ENCODE measurements at places on chromosomes 12 and 14.

GRCh38 chr14:56219666-56220413 is 101.6 kb downstream of the PELI2 start:
- peak; percentile 63 for DNase-seq

- DNase-seq: no peak
Observed at GRCh38 chr12:32125455-32126084, 18.9 kb downstream of the BICD1 start.

GRCh38 chr12:48977290-48978281 is 536 bp upstream of the WNT1 start:
- peak; percentile 81 for DNase-seq

DNA sequence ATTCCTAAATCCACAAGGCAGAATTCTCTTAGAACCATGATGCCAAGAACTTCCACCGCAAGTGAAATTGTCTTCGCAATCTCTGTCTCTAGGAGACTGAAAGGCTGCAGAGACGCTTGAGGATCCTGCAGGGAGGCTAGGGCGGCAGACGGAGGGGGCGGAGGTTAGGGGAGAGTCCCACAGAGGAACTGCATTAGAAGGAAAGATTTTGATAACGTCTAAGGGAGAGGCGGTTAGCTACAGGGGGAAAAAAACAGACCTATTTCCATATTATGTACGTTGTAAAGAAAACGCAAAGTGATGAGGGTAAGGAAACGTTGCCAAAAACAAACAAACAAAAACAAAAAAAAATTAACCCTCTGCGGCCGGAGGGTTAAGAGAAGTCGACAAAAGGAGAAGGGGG is 595 bp downstream of the KLHL28 start:
- DNase-seq: peak; percentile 67

GRCh38 chr14:38038986-38039385 is 168.7 kb upstream of the SSTR1 start:
- no peak for DNase-seq

- DNase-seq: no peak
Observed at GRCh38 chr12:5987573-5987972, 42.5 kb upstream of the ANO2 start.

DNA sequence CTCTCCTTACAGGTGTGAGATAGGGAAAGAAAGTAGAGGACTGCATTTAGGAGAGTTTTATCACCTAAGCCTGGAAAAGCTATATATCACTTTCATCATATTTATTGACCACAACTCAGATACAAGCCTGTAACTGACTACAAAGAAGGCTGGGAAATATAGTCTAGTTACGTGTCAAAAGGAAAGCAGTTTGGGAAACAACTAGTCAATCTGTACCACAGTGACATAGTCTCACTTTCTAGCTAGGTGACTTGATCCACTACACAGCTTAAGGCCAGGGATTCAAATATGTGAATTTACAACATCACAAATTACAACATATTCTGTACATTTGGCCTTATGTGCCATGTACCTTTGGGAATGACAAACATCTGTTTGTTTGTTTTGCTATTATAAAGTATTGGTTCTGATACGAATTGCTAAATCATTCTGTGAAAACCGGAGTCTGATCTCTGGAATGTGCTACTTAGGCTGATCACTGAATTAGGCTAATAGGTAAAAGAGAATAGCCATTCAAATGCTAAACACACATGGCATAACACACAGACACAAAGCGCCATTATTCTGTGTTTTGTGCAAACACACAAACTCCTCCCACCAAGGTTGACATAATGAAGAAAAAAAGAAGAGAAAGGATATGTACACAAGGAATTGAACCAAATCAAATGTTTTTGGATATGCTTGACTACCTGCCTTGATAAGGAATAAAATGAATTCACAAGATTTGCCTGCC is 279.8 kb downstream of the DUSP6 start:
- no peak for DNase-seq

- peak; percentile 30 for DNase-seq
Observed at GRCh38 chr12:131101703-131102492, 148.2 kb downstream of the ADGRD1 start.

GRCh38 chr12:31507966-31508365 is 83.0 kb downstream of the DENND5B start:
- DNase-seq: no peak

DNA sequence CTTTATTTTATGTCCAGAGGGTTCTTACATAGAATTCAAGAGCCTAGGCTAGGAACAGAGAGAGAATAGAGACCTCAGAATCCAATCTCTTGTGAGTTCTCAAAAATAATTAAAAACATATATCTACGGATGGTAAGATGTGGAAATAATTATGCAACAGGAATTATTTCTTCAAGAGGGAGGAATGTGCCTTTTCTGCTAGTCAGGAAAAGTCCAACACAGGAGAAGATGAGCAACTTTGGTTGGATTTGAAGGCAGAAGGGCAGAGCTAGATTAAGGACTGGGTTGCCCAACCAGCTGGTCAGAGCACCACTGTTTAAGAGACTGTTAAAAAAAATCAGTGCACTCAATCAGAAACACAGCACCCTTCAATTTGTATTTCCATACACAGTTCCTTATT is 365.5 kb downstream of the ETNK1 start:
- no peak for DNase-seq

GRCh38 chr12:98635657-98636323 is 8.8 kb downstream of the IKBIP start:
- DNase-seq: no peak

DNA sequence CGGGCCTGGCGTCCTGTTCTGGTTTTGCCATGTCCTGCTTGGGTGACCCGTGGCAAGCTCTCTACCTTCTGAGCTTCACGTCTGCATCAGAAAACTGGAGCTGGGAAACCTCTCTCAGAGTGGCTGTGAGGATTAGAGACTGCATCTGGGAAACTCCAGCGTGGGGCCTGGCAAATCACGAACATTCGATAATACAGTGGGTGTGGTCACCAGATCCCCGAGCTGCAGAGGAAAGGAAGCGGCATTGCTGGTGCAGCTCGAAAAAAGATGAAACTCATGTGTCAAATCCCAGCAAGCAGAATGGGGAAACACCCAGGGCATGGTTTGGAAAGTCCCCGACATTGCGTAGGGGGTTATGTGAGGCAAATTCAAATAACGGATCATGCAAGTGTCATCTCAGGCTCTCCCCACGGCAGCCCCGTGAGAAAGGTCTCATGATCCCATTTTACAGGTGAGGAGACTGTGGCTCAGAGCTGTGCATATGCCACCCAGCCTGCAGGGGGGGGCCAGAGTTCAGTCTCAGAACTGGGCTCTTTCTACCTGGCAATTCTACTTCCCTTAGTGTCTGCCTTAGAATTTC is 98.1 kb upstream of the VRK1 start:
- no peak for DNase-seq

GRCh38 chr14:105280525-105280924 is 20.3 kb downstream of the BRF1 start:
- DNase-seq: no peak

- no peak for DNase-seq
Observed at GRCh38 chr12:110436231-110436630, 13.9 kb downstream of the ARPC3 start.

GRCh38 chr12:51663390-51663789 is 72.4 kb downstream of the SCN8A start:
- DNase-seq: no peak

DNA sequence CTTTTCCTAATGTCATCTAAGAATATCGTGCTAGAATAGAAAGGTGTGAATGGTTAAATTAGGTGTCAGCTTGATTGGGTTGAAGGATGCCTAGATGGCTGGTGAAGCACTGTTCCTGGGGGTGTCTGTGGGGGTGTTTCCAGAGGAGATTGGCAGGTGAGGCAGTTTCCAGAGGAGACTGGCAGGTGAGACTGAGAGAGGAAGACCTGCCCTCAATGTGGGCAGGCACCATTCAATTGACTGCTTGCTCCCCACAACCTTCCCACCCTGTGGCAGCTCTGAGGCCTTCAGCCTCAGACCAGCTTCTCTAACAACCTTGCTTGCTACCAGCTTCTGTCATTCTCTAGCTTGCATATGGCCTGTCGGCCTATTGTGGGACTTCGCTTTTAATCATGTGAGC is 9.2 kb downstream of the RNASE9 start:
- no peak for DNase-seq

DNA sequence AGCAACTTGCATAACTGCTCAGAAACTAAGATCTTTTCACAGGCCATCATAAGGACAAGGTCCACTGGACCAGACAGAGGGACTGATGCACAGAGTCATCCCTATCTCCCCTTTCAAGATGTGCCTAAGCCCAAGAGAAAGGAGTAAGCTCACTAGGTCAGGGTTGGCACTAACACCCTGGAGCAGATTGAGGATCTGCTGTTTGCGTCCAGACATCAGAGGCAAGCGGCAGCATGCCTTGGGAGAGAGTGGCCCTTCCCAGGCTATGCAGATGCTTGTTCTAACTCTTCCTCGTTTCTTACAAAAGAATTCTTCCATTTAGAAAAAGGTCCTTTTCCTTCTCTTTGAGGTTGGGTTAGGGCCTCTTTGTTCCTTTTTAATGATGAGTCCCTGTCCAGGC is 187.2 kb downstream of the KCNA5 start:
- DNase-seq: no peak

DNA sequence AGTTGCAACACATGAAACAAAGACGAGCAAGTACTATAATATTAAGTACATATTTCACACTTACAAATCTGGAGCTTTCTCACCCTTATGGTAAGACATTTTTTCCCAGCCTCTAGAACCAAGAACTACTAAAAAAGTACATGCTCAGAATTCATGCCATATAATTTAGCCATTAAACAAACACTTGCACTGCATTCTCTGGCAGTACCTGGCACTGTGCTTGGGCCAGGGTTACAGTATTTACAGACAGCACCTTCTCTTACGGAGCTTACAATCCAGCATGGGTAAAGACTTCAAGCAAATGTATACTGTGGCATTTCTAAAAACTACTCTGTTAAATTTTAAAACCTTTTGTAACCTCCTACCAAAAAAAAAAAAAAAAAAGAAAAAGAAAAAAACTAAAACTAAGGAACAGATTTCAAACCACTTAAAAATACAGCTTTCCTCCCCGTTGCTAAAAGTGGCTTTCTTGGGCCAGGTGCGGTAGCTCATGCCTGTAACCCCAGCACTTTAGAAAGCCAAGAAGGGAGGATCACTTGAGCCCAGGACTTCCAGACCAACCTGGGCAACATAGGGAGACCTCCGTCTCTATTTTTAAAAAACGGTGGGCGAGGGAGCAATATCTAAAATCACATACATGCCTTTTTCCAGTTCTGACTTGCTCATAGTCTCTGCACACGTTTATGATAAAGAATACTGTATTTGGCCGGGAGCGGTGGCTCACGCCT is 956 bp downstream of the GNPTAB start:
- peak; percentile 30 for DNase-seq

DNA sequence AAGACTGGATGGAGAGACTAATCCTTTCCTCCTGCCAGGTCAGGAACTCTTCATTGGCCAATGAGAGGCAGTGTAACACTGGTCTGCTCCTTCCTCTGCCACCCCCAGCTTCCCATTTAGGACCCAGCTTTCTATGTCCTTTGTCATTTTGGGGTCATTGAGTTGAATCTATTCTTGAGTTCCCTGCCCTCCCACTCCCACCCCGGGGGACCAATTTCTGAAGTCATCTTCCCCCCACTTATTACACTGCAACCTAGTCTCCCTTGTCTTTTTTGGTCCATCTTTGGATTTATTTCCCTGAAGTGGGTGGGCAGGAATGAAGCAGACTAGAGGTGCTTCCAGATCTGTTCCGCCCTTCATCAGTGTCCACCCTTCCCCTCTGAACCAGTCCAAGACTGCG is 7.6 kb upstream of the ITGA5 start:
- no peak for DNase-seq

- peak; percentile 84 for DNase-seq
Observed at GRCh38 chr12:78977304-78977867, 112.8 kb downstream of the SYT1 start.

DNA sequence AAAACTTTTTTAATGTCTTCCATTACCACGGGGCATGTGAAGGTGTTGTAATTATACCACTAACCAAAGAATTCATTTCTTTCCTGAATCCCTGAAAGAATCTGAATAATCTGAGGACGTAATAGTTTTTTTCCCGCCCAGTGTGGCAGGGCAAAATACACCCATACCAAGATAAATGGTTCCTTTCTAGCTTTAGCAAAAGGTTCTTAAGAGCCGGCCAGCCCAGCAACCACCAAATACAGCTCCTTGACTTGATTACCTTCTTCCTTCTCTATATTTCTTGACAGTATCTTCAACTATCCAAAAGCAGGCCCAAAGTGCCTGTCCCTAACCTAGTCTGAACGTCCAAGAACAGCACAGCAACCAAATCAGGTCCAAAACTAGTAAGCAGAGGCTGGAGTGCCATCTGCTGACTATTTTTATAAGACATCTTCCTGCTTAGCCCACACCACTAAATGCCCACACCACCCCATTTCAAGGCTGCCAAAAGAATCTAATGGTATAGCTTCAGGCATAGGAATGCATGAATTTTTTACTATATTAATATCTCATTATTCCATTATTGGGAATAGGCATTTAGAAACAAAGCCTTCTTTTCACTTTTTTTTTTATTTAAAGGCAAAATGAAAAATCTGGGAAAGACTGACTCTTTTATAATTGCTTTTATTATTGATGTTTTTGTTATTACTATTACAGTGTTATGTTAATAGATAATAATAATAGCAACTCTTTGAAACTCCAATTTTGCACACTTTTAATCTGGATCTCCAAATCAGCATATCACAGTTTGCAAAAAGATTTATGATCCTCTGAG is 524.4 kb downstream of the MED13L start:
- DNase-seq: peak; percentile 61

DNA sequence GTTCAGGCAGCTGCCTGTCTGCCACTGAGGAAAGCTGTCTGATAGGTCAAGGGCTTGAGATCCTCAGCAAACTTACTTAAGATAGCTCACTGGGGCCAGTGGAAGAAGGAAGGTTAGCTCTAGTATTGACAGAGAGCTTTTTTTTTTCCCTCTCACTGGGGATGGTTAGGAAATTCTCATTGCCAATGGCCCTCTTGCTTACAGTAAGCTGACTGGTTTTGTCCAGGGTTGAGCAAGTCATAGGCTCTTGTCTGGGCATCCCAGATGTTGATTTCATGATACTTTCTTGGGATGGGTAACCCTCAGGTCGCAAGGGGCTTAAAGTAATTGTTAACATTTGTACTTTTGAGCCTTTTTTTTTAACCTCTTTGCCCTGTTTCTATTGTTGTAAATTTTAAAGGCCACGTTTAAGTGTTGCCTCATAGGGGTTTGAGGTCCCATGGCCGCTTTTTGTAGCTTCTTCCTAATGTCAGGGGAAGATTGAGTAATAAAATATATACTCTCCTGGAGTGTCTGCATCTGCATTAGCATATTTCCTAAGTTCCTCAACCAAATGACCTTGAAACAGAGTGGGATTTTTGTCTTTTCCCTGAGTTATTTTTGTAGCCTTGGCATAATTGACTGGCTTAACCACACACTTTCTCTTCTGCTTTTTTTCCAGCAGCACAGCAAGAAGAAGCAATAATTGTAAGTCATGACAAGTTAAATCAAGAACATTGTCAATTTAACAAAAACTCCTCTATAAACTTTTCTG is 716.0 kb downstream of the LRFN5 start:
- no peak for DNase-seq

DNA sequence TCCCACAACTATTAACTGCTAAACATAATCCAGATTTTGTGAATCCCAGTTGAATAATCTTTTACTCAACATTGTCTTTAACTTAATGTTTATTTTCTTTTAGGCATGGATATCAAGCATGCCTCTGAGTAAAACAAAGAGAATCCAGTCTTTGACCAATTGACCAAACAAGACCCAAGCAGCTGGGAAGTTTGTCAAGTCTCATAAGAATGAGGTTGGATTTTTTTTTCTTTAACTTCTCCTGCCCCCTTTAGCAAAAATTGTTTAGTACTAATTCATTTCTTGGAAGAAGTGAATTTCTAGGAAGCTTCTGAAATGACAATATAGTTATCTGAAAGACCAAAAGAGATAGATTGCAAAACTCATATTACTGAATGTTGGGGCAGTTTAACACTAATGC is 89.9 kb downstream of the OTOGL start:
- DNase-seq: no peak

GRCh38 chr14:34496679-34497513 is 34.9 kb upstream of the SPTSSA start:
- DNase-seq: no peak

All from common myeloid progenitor, CD34-positive (primary cell).